Activated CD4-positive, alpha-beta T cell treated with anti-CD3 and anti-CD28 coated beads, Interleukin-2, amount 50 U/mL, for 4 hours (primary cell): ENCODE measurements at places on chromosomes 5 and 9.

DNA sequence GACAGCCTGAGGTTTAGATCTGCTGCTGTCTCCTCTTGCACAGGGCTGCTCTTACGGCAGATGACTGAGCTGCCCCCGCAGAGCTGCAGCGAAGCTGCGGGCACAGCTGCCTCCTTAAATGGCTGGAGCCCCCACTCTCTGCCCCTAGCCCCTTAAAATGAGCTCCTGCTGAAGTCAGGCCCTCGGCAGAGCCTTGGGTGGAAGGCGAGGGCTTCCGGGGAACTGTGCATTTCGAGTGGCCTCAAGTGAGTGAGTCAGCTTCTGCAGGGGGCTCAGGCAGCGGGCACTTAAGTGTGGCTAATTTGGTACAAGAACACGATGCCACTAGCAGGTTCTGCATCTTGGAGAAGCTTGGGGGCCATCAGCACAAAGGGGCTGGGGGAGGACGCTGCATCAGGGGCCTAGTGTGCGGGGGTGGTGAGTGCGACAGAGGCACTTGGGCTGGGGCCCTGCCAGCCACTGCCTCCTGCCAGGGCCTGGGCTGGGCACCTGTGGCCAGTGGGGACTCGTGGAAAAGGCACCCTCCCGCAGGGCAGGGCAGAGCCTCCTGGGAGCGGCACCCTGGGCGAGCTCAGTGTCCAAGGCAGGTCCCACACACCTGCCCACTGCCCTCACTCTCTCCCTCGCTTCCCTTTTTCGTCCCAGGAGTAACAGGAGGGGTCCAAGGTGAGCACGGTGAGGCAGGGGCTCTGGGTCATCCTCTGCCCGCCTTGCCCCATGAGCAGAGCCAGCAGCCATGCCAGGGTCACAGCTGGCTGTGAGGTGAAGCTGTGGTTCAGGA is 28.8 kb upstream of the RNU6ATAC start:
- DNase-seq = no peak

DNA sequence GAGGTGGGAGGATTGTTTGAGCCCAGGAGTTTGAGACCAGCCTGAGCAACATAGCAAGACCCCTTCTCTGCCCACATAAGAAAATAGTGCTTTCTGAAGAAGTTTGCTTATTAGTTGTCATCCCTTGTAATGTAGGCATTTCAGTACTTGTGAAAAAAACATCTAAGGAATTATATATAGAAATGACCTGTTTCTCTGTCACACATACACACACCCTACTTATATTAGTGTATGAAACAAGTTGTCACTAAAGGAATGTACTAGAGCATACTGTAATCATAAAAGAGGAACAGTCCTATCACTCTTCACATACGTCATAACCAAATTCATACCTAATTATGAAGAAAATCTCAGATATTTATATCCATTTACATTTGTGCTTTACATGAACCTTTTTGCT is 122.0 kb downstream of the NIPBL start:
- DNase-seq = no peak

- no peak for DNase-seq
Measured at GRCh38 chr5:123059455-123059854, 22.9 kb upstream of the PPIC start.

DNA sequence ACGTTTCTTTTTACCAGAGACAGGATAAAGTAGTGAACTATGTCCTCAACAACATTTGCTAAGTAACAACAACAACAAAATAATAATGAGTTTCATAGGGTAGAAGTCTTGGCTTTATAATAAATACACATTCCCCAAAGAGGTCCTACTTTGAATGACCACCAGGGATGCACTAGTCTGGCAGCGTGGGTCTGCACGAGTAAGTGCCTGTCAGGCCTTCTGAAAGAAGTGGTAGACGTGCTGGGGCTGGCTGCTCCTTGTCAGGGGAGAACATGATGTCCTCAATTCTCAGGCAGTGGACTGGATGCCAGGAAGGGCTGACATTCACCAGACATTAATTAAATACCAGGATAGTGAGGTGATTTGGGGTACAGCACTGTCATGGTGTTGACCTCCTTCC is 331.1 kb downstream of the TMEM38B start:
- DNase-seq = no peak

- no peak for DNase-seq
Measured at GRCh38 chr9:83754383-83754977, 46.7 kb upstream of the UBQLN1 start.

DNA sequence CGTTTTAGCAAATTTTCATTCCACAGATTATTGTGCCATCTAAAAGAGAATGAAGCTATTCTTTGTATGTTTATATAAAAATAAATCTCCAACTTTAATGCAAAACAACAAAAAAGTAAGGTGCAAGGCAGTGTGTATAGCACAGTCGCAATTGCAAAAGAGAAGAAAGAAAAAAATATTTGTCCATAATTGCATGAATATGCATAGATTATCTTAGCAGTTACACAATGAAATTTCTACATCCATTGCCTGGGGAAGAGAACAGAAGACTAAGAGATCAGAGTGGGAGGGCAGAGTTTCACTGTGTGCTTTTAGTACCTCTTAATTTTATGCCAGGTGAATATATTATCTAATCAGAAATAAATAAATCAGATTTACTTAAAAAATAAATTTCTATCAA is 86.4 kb upstream of the LHFPL2 start:
- no peak for DNase-seq

DNA sequence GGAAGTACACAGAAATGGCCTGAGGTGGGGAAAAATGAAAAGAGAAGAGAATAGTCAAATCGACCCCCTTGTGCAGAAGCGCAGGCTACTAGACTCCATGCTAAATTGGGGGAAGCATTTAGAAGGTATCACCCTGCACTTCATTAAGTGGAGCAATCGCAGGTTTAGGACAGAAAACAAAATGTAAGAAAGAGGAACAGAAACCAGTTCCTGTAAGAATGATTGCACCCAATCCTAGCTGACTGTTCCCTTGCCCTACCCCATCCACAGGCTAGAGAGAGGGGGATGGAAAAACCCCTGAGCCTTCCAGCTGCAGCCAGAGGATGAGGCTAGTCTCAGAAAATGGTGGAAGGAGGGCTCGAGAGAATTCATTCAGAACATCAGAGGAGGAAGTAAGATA is 23.9 kb upstream of the PPP1R2B start:
- no peak for DNase-seq

DNA sequence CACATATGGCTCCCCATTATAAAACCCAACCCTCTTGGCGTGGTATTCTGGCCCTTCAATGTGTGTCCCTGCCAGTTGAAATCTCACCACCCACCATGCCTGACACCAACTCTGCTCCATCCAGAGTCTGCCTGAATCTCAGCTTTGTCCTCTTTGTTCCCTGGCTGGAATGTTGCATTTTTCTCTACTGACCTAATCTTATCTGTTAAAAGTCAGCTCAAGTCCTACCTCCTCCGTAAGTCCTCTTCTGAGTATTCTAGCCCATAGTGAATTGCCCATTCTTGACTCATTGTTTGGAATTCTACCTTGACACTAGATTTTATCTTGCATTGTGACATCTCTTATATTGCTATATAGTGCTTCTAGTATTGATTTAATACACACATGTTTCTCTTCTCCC is 207.1 kb upstream of the VLDLR start:
- no peak for DNase-seq

- DNase-seq = no peak
Measured at GRCh38 chr5:169901896-169902295, 78.4 kb downstream of the INSYN2B start.

- no peak for DNase-seq
Measured at GRCh38 chr5:178677429-178677828, 50.6 kb upstream of the CLK4 start.

DNA sequence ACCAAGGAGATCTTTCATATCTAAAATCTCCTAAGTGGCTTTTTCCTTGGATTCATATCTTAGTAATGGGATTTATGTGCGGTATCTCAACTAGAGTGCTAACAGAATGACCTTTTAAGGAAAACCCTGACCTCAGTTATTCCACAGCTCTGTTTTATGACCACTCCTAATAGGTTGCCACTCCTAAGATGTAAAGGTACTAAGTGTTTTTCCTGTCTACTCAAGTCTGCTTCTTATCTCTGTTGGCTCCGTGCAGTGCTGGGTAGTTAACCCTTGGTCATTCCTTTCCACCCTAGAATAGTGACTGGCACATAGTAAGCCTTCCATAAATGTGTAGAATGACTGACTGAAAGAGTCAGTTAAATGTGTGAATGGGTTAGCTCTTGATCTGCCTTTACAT is 161.4 kb downstream of the DOCK2 start:
- DNase-seq = no peak

GRCh38 chr5:126339215-126339805 is 83.9 kb upstream of the GRAMD2B start:
- DNase-seq = peak; percentile 15

DNA sequence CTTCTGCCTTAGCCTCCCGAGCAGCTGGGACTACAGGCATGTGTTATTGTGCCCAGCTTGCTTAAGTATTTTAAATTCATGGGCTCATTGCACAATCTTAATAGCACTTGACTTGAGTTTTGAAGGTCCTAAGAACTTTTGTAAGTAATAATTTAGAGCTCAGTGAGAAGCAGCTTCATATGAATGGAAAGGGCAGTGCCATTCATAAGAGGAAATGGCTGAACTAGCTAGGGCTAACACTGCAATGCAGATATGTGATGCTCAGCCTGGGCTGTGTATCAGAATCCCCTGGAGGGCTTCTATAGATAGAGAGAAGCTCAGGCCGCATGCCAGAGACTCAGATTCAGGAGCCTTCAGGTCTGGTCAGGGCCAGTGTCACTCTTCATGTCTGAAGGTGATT is 295.5 kb upstream of the DAP start:
- no peak for DNase-seq

DNA sequence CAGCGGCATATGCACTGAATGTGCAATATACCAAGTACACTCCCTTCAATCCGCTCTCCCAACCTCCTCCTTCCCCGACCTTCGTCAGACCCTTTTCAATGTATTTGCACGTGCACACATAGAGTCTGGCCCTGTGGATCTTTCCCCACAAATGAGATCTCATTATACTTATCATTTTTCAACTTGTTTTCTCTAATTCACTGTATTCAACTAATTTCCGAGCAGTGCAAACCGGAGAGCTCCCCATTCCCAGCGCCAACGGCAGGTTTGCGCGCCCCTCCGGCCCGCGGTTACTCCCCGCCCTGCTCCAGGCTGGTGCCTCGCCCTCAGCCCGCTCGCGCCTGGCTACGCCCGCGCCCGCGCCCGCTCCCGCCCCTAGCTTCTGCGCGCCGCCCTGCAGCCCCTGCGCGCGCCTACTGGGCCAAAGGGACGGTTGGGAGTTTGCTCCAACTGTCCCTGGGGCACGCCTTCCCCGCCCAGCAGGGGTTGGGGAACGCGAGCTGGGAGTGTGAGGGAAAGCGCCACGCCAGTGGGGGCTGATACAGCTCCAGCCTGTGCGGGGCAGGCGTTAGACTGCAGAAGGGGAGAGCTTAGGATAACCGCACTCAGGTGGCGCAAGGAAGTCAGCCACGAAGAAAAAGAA is 3.3 kb upstream of the CDC20B start:
- DNase-seq = no peak

GRCh38 chr9:123682746-123683145 is 247.2 kb downstream of the DENND1A start:
- no peak for DNase-seq

- no peak for DNase-seq
Measured at GRCh38 chr9:1473956-1474634, 423.9 kb downstream of the DMRT2 start.

GRCh38 chr9:111258209-111258874 is 71.7 kb downstream of the OR2K2 start:
- DNase-seq = no peak
